ENCODE measurements at places on chromosomes 2 and 18. TPM values are rescaled to one million over a fixed set of nuclear protein-coding genes. Genes with fewer than 3 reads are reported as not detected.

DNA sequence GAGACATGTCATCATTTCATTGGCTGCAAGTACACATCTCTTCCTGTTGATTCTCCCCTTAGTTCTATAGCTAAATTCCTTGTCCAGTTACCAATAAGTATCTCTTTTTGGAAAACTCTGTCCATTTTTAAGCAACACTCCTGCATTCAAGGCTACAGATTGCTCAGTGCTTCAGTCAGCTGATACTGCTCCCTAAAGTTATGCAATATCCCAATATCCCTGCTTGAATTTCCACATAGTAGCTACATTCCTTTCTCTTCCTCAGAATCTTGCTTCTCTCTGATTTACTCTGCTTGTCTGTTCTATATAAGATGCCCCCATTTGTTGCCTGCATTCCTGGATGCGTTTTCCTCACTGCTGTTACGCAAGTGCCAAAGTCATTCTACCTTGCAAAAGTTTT, 109.8 kb downstream of the PARD3B start:
- DNase-seq = no peak

DNA sequence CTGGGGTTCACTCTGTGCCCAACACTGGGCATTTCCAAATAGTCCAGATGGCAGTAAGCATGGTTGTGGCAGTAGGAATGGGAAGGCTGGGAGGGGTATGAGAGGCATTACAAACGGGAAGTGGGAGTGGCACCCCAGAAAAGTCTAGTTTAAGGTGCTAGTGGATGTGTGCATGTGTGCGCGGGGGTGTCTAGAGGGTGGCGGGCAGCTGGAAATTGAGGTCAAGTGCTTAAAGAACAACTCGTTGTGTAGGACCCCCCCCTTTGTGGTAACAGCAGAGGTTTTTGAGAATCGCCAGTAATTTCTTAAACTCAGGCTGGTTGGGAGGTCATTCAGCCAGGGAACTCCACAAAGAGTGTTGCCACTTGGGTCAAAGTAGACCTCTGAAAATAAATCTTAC, 69.9 kb downstream of the RHBDD1 start:
- DNase-seq = no peak

Gene CD8B
- total RNA-seq = 5.2 TPM

Gene ACMSD
- not detected for total RNA-seq

Gene LYPD1
- not detected for total RNA-seq

Measured in heart right ventricle (tissue), 16 donors.